GM12891 (cell line): ENCODE measurements at places on chromosomes 7 and 10.

DNA sequence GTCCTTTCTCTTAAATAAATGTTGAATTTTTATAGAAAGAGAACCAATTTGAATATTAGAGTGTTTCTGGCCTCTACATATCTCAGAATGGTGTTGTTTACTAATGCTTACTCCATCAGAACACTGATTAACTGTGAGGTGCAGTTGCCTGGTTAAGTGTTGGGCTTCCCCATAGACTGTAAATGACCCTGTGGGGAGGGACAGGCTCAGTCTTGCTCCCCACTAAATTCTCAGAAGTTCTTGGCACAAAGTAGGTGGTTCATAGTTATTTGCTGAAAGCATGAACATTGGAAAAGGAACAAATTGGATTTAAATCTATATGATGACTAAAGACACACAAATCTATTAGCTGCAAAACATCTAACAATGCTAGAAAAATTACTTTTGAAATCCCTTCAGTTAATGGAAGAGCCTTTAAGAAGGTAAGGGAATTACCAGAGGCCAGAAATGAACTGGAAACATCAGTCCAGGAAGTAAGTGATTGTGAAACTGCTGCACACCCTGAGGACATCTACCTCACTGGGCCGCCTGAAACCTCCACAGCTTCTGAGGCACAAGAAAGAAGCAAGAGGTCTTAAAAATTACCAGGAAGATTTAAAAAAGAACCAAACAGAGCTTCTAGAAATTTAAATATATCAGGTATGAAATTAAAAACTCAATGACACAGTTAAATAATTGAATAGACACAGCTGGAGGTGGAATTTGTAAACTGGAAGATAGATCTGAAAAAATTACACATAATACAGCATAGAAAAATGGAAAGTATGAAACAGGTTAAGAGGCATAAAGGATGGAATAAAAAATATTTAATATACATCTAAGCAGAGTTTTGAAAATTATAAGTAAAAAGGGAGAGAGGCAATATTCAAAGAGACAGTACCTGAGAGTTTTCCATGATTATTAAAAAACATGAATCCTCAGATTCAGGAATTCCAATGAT lies 17.8 kb upstream of the COMTD1 start:
- no peak for DNase-seq

DNA sequence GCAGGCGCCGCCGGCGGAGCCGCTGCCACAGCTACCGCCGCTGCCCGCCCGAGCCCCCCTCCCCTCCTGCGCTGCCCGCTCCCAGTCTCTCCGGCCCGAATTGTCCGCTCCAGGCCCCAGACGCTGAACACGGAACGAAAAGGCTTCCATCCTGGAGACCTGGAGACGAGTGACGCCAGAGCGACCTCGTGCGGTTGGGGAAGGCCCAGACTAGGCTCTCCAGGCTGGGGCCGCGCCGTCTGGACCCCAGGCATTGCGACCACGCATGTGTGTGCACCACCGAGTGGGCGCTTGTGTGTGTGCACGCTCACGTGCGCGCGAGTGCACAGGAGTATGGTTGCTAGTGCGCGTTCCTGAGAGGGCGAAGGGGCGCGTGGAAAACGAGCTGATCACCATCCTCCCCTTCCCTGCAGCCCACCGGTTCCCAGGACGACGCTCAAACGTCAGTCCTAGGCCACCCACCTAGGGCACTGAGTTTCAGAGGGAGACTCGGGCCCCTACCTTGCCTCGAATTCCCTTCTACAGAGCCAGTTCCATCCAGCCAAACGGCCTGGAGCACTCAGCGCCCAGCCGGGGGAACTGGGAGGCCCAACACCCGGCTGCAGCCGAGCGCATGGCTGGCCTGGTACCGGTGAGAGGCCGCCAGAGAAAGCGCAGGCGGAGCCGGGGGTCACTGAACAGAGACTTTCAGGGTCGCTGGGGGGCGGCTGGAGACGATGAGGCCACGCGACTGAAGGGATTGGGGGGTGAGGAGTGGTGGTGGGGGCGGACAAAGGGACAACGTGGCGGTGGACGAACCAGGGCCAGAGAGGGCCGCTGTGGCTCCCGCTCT lies 11.6 kb downstream of the LBX1 start:
- DNase-seq = no peak

DNA sequence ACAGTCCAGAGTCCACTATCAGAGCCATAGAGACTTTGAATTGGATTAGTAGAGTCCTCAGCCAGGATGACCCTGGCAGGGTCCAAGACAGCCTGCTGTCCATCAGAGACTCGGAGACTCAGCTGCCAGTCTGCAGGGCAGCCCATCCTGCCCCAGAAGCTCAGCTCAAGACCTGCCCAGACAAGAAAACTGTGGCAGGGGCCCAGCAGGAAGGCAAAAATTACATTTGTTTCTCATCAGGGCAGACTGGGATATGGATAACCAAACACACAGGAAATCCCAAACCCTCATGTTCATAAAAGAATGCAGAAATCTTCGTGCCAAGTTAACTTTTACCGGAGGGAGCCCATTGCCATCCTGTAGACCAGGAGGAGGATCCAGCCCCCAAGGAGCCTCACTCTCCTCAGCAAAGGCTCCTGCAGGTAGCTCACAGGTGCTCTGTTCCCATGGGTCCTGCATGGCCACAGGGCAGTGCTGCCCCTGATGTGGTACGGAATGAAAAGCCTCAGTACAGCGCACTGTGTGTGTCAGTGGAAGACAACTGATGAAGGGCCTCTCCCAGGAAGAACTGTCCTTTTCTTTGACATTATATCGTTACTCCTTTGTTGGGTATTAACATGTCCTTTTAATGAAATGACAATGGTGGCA lies 222.2 kb downstream of the KCNMA1 start:
- no peak for DNase-seq

GRCh38 chr7:95861041-95861440 lies 88.7 kb downstream of the DYNC1I1 start:
- no peak for DNase-seq

DNA sequence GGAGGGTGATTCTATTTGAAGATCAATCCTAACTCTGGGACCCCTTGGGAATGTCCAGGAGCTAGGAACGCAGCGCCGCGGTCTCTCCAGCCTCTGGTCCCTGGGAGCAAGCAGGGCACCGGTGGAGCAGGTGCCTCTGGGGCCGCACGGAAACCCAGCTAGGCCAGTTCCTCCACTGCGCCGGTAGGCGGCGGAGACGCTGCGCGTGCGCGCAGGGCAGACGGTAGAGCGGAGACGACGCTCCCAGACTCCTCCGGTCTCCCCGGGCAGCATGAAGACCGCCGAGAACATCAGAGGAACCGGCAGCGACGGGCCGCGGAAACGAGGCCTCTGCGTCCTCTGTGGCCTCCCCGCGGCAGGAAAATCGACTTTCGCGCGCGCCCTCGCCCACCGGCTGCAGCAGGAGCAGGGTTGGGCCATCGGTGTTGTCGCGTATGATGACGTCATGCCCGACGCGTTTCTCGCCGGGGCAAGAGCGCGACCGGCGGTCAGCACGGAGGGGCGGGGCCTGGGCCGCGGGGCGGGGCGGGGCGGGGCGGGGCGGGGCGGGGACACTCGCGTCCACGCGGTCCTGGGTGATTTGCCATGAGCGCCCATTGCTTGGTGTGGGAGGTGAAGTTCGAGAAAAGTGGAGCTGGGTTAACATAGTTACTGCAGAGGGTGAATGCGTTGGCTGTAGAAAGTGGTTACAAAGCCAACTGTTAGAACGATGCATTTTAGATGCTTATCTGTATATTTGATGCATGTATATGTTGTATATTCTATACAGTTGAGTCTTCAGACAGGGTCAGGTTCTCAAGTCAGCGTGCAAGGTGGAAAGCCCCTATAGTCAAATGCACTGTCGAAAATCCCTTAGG lies at the start of gene PSTK:
Gene PSTK, plus strand, starts transcription at position 193 of the 857 bp plus-strand sequence. Its CDS starts 79 bp downstream, at position 272.
- DNase-seq = peak; percentile 91

GRCh38 chr7:33742521-33742920 lies 162.8 kb upstream of the BMPER start:
- no peak for DNase-seq

DNA sequence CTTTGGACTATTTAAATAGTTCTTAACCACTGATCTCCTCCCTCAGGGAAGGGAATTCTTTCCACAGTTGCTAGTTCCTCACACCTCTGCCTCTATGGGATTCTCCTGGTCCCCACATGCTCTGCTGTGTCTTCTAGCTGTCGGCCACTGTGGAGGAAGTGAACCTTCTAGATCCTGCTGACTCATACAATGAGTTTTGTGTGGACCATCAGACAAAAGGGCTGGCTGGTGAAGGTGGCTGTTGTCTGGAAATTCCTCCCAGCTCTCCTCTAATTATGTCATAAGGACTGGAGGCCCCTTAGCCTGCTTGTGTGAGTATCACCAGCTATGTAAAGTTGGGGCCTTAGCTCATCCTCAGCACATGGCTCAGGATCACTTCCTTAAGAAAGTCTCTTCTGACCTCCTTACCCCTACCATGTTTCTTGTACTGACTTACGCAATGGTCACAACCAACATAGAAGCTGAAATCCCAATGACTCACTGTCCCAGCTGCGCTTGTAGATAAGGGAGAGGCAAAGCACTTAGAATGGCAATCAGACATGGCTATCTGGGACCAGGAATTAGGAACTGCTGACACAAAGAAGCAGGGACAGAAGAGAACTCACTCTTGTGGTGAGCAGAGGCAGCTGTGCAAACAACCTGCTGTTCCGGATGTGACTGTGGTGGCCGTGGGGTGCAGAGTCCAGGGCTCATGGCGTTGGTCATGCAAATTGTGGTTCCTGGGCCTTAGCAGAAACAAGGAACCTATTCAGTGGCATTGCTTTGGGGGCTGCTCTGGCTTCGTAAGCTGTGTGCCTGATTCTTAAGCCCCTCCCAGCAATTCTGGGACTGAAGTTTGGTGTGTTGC lies 2.5 kb upstream of the MACC1 start:
- no peak for DNase-seq

- no peak for DNase-seq
Observed at GRCh38 chr10:71423250-71423649, 26.5 kb downstream of the CDH23 start.

GRCh38 chr7:145732521-145732920 lies 384.1 kb upstream of the CNTNAP2 start:
- no peak for DNase-seq

DNA sequence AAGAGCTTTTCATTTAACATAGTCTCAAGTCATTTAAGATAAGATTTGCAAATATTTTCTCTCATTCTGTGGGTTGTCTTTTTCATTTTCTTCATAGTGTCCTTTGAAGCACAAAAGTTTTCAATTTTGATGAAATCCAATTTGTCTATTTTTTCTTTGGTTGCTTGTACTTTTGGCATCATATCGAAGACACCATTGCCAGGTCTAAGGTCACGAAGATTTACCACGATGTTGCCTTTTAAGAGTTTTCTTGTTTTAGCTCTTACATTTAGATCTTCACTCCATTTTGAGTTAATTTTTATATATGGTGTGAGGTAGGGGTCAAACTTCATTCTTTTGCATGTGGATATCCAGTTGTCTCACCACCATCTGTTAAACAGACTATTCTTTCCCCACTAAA lies 34.7 kb downstream of the TMEM270 start:
- no peak for DNase-seq

DNA sequence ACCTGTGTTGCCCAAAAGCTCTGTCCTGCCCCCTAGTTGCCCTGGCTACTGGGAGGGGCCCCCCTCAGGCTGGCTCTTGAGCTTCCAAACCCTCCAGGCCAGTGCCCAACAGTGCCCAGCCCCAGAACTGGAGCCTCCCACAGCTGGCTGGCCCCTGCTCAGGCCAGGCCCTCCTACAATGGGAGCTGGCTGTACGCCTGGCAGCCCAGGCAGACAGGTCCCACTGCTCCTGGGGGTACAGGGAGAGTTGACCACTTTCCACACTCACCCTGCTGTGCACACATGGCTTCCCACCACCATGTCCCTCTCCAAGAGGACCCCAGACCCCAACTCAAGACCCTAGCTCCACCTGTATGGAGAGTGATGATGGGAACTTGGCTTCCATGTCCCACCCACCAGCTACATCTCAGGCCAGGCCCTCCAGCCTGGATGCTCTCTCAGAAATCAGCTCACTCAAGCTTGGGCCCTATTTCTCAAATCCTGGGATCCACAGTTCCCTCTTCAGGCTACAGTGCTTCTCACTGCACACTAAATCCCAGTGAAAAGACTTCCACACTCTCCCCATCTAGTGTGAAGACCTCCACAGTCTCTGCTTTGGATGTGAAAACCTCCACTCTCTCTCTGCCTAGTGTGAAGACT lies 92.6 kb downstream of the OAT start:
- DNase-seq = no peak

- DNase-seq = no peak
Observed at GRCh38 chr10:4671451-4672145, 154.4 kb upstream of the AKR1E2 start.

- no peak for DNase-seq
Observed at GRCh38 chr10:121058082-121058481, 206.9 kb downstream of the WDR11 start.

- DNase-seq = no peak
Observed at GRCh38 chr10:18608596-18608995, 42.8 kb downstream of the NSUN6 start.

- no peak for DNase-seq
Observed at GRCh38 chr10:49086889-49087288, 28.4 kb downstream of the VSTM4 start.

DNA sequence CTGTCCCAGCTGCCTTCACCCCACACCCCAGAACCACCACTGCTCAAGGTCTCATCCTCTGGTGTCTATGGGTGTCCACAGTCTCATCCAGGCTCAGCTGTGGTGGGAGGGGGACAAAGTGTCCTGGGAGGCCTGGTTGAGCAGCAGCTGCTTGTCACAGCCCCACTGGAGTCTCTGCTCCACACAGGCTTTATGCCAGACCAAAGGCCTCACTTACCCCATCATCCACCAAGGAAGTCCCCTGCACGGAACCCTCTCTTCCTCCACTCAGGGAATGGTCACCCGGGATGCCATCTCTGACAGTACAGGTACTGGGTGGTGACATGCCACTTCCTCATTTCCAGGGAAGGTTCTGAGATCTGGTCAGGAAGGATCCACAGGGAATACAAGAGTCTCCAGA lies 925.4 kb upstream of the ZNF722 start:
- no peak for DNase-seq

DNA sequence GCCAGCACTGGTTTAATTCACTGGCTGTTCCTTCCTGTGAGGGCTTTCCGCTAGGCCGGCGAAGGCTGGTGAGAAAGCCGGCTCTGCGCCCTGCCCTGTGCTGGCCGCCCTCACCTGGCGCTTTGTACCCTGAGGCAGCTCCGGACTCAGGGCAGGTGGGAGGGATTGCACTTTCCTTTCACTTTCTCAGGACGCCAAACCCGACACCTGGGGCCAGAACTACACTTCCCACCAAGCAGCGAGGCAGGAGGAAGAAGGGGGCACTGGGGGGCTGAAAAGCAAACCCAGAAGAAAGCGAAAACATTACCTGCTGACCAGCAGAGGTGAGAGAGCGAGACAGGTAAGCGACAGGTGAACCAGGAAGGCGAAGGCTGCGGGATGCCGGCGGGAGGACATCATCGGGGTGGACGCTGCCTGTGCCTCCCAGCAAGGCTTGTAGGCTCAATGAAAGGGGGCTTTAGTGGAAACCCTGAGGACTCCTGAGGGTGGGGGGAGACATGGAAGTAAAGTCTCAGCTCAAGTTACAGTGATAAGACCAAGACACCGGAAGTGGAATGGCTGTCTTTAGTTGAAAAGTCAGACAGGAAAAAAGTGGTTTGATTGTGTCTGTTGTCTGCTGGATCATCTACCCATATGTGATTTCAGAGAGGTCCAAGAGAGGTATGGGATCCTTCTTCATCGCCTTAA lies at the start of gene RAB19:
Gene RAB19, plus strand, starts transcription at position 181 of the 687 bp plus-strand sequence. CDS start 3,589 bp downstream, outside the sequence.
- DNase-seq = no peak
